ENCODE measurements at places on chromosomes 2 and 18.

GRCh38 chr18:4267641-4268040 lies 187.5 kb downstream of the DLGAP1 start:
- no peak for DNase-seq

DNA sequence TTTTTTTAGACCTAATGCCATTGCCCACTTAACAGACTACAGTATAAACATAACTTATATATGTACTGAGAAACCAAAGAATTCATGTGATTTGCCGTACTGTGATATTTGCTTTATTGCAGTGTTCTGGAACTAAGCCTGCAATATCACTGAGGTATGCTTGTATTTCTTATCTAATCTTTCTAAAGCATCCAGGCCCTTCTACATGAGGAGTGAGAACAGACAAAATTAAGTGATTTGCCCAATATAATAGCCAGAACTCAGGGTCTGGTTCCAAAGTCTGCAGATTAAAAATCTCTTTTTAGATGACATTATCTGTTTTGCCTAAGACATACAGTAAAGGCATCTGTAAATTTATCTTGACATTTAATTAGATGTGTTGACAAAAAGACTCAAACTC lies 41.9 kb downstream of the BMPR2 start:
- no peak for DNase-seq

DNA sequence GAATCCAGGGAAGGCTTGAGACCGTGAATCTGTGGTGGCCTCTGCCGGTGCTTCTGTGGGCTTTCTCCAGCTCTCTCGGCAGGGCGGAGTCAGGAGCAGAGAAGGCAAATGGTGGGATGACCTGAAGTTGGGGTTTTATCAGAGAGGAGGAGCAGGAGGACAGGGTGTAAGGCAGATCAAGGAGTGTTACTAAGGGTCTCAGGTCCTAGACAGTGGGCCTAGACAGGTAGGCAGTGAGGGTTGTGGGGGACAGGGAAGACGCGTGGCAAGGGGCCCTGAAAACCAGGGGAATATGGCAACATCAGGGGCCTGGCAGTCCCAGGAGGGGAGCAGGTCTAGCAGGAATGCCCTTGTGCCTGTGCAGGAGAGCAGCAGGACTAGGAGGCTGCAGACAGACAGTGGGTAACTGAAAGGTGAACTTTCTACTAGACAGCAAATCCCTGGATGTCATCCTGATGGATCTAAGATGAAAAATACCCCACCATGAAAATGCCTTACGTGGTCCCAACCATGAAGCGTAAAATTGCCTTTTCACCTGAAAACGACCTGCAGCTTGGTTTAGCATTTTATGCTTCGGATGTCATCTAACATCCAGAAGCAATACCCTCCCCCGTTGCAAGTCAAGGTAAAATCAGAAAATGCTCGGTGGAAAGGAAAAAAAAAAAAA lies 42.1 kb downstream of the SRSF7 start:
- no peak for DNase-seq

- DNase-seq: no peak
Observed at GRCh38 chr2:239973386-239973785, 51.8 kb downstream of the NDUFA10 start.

GRCh38 chr2:140600116-140600515 lies 1530.7 kb downstream of the LRP1B start:
- DNase-seq: no peak

Measured in activated effector memory CD4-positive, alpha-beta T cell treated with Interleukin-2 at 50 U/mL for 16 hours (primary cell).